ENCODE measurements at places on chromosomes 2 and 18.

- DNase-seq: no peak
Observed at GRCh38 chr18:39960550-39960949, 1994.5 kb upstream of the PIK3C3 start.

GRCh38 chr2:105880637-105881036, 135.9 kb downstream of the NCK2 start:
- DNase-seq: no peak

GRCh38 chr2:47688561-47688960, 94.4 kb upstream of the MSH6 start:
- DNase-seq: no peak

DNA sequence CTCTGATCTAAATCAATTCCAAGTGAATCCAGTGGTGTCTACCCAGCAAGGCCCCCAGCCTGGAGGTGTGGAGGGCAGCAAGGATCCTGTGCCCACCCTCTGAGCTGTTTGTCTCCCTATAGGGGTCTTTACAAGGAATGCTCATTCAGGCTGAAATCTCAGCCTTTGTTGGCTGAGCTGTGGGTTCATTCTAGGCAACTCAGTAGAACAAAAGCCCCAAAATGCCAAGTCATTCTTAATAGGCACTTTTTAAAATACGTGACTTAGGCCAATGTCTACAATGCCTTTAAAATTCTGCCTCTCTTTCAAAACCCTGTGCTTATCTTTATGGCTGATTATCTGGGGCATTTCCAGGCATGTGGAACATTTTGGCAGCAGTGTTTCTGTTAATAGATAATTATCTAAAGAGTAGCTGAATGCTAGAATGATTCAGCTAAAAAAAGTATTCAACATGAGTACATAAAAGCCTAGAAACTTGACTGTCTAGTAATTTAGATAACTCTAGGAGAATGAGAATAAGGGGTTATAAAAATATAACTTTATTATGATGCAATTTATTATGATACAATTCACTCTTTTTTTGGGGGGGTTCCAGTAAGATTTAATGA, 7.4 kb downstream of the UGT1A6 start:
- DNase-seq: no peak

GRCh38 chr2:217909156-217909820, 93.5 kb downstream of the TNS1 start:
- DNase-seq: no peak

- DNase-seq: no peak
Observed at GRCh38 chr2:18439716-18440115, 120.7 kb downstream of the RDH14 start.

- DNase-seq: peak; percentile 61
Observed at GRCh38 chr2:11753452-11753885, 7.0 kb downstream of the LPIN1 start.

DNA sequence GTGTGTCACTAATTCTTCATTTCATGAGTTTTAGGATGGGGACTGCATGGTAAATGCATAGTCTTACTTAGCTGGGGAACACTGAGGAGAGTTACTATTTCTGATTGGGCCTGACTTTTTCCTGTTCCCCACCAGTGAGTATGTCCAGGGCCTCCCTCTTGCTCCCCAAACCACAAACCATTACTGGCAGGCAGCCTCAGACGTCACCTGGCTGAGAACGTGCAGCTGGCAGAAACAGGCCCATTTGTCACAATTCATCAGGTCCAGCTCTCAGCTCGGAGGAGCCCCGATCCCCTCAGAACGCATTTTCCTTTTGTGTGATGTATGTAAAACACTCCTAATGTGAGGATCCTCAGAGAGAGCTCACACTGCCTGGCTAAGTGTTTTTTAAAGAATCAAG, 71.7 kb upstream of the SIX3 start:
- no peak for DNase-seq

GRCh38 chr2:86235196-86235980, 36.1 kb downstream of the MRPL35 start:
- DNase-seq: no peak

DNA sequence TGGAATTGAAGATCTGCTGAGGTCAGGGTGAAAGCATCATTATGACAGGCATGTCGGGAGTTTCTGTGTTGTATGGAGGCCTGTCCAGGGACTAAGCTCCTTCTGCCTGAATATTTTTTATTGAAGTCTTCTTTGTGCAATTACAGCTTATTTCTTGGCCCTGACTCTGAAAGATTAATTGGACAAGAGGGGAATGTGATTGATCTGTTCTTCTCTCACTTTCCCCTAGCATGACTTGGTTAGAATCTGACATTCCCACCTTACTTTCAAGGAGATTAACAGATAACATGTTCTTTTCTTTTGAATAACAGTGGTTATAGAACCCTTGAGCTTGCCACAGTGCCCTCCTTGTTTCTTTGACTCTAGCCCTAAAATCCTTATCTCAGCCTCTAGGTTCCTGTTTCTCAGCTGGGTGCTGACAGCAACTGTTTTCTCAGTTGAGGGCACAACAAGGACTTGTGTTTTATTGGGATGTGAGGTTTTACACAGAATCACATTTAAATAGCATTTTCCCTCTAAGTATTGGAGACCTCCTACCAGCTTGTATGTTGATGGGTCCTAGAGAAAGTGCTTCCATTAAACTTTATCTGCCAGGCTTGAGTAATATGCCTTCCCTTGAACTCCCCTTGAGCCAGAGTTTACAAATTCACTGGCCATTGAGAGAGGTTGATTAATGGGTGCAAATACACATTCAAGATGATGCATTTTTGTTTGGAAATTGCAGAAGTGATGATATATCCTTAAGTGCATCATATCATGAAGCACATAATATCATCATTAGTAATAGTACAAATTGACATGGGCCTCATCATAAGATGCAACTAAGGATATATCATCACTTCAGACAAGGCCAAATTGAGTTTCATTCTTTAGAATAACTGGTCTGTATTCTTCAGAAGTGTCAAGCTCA, 12.5 kb downstream of the TTLL4 start:
- no peak for DNase-seq

GRCh38 chr2:223865124-223865523, 27.7 kb upstream of the AP1S3 start:
- DNase-seq: peak; percentile 58

DNA sequence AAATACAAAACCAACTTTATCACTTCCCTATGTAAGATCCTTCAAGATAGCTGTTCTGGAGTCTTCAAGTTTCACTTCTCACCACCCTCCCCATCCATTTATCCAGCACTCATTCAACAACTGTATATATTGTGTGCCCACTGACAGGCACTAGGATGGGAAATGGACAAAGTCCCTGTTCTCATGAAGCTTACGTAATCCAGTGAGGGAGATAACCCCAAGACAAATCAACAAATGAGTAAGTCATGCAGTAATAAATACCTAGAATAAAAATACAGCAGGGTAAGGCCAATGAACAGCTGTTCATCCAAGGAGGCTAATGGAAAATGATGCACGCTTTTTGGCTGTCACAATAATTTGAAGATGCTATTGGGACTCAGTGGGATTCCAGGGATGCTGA, 133.8 kb downstream of the MEMO1 start:
- DNase-seq: no peak

DNA sequence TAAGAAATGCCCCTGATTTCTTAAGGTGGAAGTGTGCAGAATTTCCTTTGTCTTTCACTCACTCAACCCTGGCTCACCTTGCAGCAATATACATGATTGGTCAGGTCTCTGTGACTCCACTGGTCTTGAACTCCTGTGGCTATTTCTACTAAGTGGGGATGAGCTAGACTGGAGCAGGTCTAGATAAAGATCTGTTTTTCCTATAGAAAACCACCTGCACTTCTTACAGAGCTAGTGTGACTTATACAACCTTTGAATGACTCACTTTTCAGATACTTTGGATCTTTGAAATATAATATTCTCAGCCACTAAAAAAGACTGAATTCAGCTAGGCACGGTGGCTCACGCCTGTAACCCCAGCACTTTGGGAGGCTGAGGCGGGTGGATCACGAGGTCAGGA, 98.5 kb upstream of the KCTD1 start:
- no peak for DNase-seq

DNA sequence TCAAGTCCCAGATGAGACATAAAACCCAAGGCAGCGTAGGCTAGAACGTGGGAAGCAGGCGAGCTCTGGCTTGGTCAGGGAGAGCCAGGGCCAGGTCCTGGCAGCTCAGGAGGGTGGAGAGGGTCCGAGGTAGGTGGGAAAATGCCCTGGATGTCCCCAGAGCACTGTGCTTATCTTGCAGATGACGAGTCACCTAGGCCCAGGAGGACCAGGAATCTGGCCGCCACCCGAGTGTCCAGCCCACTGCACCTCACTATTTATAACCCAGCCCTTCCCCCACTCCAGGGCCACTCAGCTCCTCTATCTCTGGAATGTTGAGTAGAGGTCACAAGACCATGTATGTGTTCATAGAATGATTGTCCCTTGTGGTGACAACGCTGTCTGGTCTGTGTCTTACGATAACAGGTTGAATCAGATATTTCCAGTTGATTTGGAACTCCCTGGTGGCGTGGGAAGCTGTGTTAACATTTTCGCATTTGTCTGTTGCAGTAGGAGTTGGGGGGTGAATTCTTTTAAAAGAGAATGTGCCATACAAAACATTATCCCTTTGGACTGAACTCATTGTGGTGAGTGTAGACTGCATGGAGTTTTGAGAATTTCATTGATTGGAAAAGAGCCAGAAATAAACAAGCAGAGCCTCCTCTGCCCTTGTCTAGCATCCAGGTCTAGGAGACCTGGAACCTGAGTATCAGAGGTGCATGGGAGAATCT, 47.5 kb downstream of the EMILIN2 start:
- no peak for DNase-seq

DNA sequence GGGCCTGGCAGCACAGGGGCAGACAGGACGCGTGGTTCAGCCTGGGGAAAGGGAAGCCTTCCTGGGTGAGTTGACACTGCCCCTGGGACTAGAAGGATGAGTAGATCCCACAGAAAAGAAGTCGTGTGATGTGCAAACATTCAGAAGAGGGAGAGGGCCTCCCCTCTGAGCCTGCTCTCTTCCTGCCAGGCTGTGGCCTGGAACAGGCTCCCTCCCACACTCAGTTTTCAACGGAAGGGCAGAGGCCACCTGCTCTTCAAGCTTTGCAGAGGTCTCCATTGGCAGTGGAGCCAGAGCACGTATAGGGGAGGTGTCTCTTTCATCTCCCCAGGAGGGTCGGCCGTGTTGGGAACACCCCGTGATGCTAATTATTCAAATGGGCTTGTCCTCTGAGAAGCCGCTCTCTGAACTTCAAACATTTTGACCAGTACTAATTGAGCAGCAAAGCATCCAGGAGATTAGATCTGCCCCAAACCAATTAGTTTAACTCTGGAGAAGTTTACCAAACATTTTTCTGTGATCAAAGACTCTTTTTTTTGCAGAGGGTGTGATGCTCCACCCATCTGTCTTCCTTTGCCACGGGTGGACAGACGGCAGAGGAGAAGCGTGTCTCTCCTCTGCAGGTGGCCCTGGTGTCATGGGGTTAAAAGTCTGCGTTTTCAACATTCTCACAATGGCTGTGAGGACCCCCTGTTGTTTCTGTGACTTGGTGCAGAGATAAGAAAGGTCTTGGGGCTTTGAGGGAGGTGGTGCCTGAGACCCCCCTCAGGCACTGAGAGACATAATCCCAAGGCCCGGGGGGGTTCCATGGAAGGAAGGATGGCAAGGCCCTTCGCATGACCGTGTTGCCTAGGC, 29.5 kb upstream of the ODC1 start:
- no peak for DNase-seq

GRCh38 chr18:33532978-33533377, 45.0 kb upstream of the ASXL3 start:
- no peak for DNase-seq

GRCh38 chr2:150674283-150674682, 186.8 kb upstream of the RND3 start:
- no peak for DNase-seq

DNA sequence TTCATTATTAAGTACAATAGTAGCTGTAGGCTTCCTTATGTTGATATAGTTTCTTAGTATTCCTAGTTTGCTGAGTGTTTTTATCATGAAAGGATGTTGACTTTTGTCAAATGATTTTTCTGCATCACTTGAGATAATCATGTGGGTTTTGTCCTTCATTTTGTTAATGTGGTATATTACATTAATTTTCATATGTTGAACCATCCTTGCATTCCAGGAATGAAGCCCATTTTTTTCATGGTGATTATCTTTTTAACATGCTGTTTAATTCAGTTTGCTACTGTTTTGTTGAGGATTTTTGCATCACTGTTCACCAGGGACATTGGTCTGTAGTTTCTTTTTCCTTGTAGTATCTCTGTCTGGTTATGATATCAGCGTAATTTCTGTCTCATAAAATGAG, 82.9 kb upstream of the CNGA3 start:
- no peak for DNase-seq

- no peak for DNase-seq
Observed at GRCh38 chr2:31089645-31090044, 48.6 kb downstream of the GALNT14 start.

DNA sequence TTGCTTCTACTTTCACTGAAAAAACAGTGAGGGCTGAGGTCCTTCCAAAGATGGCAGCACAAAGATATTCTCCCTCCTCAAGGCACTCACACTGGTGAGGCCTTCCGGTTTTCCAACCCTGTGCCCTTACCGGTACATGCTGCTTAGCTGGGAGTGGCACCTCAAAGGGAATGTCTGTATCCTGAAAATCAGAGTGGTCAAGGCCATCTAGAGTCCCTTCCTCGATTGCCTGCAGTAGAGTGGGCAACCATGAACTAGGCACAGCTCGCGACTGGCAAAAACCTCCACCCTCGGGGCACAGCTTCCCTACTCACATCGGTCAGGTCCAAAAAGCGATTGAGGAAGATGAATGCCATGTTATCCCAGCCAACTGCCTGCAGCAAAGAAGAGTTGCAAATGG, 3.4 kb downstream of the KRTCAP3 start:
- DNase-seq: no peak

DNA sequence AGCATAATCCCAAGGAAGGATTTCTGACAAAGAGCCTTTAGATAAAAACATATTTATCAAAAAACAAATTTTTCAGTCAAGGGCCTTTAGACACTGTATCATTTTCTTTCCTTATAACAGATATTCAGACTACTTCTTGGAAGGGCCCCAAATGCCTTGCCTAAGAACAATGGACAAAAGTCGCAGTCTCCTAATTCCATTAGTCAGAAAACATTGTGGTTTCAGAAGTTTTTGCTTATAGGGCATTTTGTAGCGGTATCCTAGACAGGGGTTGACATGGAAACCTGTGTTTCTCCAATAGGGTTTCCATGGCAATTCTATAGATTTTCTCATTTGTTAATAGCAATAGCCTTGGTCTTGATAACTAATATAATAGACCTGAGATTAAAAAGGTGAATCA, 36.7 kb upstream of the AGPS start:
- DNase-seq: no peak

GRCh38 chr2:53275743-53276142, 491.9 kb upstream of the CHAC2 start:
- DNase-seq: no peak

GRCh38 chr2:78418021-78418420, 607.5 kb upstream of the REG3G start:
- no peak for DNase-seq

- DNase-seq: no peak
Observed at GRCh38 chr2:215969131-215969841, 44.1 kb downstream of the MREG start.

DNA sequence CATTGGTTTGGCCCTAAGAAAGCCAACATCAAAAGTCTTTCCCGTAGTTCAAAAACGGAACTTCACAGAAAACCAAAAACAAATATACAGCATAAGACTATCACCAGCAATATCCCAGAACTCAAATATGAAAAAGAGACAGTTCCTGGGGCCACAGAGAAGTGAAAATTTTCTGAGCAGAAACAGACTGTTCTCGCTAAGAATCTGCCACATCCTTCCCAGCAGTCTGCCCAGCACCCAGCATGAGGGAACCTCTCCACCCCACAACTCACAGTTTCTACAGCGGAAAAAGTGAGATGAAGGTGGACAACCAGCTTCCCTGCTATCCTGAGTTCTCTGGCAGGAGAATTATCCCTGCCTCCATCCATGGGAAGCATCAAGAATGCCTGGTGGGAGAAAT, 26.7 kb upstream of the TMEM163 start:
- no peak for DNase-seq

Data from CD4-positive, alpha-beta T cell treated with Interleukin-6 at 100 ng/mL for 8 hours (primary cell).